Stimulated activated CD8-positive, alpha-beta memory T cell treated with anti-CD3 and anti-CD28 coated beads, Interleukin-15, amount 100 ng/mL, for 24 hours (primary cell): ENCODE measurements at places on chromosomes 4 and X.

DNA sequence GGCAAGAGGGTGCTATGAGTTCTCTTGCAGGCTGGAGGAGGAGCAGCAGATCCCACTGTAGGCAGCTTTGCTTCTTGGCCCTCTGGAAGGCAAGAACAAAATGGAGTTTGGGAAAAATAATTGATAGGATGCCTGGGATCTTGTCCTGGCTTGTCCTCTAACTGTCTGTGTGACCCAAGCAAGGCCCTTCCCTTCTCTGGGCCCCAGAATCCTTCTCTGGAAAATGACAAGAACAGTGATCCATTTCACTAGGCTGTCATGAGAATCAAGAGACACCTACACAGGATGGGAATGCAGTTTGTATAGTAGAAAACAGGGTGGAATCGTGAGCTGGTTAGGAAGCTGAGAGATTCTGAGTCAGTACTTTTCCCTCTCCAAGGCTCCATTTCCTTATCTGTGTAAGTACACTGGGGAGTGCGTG is 133.3 kb downstream of the PJA1 start:
- no peak for DNase-seq

DNA sequence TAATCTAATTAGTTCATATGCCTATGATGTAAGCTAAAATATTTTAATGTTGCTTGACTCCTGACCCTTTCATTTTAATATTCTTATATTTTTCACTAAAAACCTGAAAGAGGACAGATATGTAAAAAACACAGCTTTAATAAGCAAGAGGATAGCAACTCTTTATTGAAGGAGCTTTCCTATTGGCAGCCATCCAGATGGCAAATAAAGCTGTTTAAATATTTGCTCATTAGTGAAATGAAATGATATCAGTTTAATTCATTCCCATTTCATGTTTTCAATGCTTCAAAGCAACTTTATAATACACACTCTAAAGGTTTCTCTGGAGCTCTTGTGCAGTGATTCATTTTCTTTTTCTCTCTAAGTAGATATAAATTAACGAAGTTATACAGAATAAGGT is 473.4 kb downstream of the PCDH7 start:
- no peak for DNase-seq

GRCh38 chrX:130771648-130772047 is 131.4 kb downstream of the ENOX2 start:
- no peak for DNase-seq

- no peak for DNase-seq
These were observed 50.0 kb downstream of the FGFBP1 start for GRCh38 chr4:15888515-15888914.

- no peak for DNase-seq
These were observed 78.8 kb downstream of the TMEM47 start for GRCh38 chrX:34578237-34578636.

DNA sequence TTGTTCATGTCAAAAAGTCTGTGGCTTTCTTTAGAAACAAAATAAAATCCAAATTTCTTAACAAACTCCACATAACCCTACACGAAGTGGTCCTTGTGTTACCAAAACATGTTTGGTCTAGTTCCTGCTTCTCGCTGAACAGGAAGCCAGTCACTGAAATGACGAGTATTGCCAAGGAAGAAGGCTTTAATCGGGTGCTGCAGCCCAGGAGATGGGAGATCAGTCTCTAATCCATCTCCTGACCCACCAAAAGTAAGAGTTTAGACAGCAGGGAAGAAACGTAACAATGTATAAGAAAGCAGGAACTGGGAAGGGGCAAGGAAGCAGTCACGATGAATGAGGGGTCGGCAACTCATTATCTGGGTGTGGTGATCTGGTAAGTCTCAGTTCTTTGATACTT is 144.6 kb upstream of the MAP9 start:
- no peak for DNase-seq

DNA sequence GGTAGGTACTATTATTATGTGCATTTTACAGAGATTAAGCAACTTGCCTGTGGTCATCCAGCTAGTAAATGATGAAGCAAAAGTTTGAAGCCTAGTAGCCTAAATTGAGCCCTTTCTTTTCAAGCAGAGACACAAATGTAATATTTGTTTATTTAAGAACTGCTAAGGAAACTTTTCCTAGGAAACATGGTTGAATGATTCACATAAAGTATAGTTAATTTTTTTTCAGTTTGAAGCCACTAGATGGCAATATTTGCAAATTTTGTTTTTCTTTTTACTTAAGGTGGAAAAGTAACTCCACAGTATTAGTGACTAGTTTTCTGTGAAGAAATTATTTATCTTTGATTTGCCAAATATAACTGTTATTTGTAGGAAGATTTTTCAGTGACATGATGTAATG is 52.8 kb upstream of the ANKRD17 start:
- DNase-seq: no peak

- DNase-seq: no peak
These were observed 40.3 kb downstream of the IRF2 start for GRCh38 chr4:184434021-184434420.

DNA sequence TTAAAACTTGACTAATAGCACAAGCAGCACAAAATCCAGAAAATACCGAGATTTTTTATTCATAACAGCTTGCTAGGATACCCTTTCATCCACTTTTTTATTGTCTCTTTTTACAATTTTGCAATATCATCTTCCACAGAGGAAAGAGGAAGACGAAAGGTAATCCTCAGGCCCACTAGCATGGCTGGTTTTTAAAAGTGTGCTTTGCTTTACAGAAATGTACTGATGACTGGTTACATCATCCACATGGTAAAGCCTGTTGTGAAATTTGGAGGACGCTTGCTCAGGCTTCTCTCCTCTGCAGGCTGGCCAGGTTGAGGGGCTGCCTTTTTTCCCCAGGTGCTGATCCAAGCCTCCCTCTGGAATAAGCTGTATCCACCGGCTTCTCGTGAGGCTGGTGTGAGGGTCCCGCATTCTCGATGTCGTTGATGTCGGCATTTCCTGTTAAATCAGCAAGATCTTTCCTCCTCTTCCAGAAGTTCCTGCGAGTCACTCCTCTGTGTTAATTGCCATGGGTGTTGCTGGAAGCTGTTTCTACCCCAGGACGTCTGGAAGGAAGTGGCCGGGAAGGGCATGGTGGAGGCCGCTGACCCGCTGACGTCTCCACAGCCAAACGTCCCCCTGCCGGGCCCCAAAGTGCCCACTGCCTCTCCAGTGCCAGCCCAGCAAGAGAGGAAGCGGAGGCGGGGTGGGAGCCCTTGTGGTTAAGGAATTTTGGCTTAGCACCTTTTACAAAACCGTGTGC is 5.8 kb upstream of the DGKQ start:
- no peak for DNase-seq
